CD4-positive, alpha-beta T cell (primary cell): ENCODE measurements at places on chromosomes 16 and 17.

GRCh38 chr17:74466111-74466827 lies at the start of gene CD300A:
CD300A (plus strand) TSS chr17:74466634; CDS start chr17:74466704, 70 bp downstream.
- DNase-seq = no peak

DNA sequence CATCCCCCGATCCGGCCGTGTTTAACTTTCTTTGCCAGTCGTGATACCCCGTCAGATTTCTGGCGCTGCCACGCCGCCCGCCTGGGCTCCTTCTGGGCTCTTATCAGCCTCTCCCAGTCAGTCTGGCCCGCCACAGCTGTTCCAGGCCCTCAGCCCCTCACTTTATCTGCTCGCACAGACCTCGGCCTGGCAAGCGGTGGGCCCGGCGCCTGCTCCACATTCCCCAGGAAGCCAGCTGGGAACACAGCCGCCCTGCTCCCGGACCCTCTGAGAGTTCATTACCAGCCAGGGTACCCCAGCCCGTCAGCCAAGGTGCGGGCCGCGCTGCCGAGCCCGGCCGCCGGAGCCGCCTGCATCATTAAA lies 157.5 kb downstream of the ZNF423 start:
- no peak for DNase-seq

DNA sequence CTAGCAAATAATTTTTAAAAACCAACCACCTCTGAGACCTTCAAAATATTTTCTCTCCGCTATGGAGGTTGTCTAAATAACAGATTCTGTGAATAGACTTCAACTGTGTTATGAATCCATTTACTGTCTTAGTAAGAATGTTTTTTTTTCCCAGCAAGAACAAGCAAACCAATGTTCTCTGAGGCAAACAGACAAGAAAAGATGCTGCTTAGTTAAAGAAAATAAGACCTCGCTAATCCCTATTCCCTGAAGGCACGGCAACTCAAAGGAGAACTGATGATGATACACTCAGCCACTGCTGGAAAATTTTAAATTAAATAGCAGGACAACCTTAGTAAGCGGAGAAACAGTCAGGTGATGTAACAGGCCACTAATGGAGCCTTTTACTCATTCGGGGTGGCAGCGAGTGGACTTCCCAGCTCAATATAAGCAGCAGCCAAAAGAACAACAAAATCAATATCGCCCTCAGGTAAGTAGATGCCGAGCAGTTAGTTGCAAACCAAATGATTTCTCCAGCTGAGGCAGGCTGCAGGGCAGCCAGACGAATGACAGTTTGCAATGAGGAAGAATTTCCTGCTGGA lies 81.8 kb downstream of the CPPED1 start:
- no peak for DNase-seq

- DNase-seq = no peak
These were observed 833 bp downstream of the WSCD1 start for GRCh38 chr17:6070913-6071511.

DNA sequence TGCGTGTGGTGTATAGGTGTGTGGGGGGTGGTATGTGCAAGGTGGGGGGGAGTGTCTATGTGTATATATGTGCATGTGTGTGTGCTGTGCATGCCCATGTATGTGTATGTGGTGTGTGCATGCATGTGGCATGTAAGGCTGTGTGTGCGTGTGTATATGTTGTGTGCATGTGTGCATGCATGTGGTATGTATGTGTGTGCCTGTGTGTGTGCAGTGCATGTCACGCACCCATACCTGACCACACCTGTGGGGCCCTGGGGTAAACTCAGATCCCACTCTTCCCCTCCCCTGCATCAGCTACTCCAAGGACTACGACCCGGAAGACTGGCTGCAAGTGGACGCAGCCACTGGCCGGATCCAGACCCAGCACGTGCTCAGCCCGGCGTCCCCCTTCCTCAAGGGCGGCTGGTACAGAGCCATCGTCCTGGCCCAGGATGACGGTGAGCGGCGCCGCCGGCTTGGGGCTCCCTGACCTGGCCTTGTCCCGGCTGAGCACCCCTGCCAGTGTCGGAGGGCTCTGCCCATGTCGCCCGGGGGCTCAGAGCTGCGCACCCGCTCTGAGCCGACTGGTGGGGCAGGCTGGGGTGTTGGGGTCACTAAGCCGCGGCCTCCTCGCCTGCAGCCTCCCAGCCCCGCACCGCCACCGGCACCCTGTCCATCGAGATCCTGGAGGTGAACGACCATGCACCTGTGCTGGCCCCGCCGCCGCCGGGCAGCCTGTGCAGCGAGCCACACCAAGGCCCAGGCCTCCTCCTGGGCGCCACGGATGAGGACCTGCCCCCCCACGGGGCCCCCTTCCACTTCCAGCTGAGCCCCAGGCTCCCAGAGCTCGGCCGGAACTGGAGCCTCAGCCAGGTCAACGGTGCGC lies 9.1 kb downstream of the SLC22A31 start:
- DNase-seq = peak; percentile 49

DNA sequence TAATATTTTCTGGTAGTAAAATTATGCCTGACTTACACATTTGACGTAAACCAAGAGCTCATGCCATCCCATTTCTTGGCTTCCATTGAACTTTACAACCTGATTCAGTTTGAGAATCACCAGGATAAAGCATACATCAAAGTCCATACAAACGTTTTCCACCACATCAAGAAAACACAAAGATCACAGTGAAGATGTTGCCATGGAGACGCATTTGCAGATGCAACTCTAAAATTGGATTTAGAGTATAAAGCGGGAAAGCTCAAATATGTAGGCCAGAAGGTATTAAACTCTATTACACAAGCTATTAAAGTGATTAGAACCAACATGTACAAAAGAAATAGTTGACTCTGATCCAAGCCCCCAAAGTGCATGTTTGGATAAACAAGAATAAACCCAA lies 10.4 kb downstream of the C16orf46 start:
- no peak for DNase-seq

DNA sequence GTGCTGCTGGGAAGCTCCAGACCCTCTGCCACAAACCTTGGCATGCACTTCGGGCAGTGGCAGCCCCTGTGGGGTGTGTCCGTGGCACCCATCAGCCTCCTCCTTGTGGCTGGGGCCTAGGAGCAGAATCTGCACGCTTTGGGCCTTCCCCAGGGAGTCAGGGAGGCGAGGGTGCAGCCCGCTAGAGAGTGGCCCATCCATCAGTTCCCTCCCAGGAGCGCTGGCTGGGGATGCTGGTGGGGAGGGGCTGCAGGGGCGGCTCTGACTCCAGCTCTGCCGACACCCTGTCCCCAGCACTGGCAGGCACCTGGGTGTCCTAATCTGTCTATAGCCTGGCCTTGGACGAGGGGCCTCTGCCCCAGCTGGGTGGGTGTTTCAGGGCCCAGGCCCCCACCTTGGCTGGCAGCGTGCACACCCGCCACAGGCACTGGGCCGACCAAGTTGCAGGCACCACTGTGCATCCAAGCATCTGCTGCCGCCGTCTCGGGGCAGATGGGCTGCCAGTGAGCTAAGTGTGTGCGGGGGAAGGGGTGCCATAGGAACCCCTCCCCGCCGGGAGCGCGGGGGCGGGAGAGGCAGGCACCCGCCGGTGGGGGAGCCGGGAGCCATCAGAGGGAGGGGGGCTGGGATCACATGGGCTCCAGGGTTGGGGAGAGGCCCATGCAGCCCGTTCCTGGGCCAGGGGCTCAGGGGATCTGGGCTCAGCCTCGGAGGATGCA lies 30.2 kb downstream of the ENDOV start:
- no peak for DNase-seq

DNA sequence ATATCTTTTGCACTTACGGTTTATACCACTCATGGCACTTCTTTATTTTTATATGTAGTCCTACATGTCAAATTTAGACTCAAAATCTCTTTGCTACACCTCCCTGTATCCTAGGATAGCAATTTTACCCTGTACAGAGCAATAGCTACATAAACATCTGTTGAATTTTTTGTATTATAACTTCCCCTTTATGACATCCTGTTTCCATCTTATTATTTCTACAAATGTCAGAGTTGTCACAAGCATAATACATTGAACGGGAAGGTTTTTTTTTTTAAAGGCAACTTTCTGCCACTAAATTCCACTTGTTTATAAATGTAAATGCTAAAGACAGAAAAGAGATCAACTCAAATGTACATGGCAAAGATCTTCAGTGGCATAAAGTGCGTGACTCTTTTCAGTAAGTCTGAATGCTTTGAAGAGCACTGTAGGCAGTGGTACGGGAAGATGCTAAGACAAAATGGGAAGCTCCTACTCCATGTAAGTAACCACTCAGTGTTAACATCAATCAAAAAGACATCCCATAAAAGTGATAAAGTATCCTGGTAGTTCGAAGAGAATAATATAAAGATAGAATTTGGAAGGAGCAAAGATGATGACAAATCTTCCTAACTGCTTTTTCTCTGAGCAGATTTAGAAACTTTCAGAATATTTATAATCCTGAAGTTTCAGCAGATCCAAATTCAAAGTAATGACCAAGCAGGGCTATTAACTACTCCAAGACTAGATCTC lies 26.8 kb downstream of the GNA13 start:
- DNase-seq = no peak

DNA sequence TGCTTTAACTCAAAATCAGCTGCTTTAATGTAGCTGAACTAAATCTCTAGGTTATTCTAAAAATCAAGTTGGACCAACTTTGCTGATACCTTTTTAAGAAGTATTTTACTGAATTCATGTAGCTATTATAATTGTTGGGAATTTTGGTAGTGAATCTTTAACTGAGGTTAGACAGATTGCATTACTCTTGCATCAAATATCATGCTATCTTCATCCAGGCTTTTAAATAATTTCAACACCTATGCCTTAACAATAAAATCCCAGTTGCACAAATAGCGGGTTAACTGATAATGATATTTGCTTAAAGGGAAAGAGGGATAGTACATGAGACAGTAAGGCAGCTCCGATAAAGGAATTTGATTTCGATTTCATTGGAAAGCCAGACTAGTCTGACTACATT lies 241.3 kb upstream of the TBX2 start:
- no peak for DNase-seq

- no peak for DNase-seq
These were observed 685 bp upstream of the PSMD3 start for GRCh38 chr17:39979893-39980350.

- peak; percentile 62 for DNase-seq
These were observed at the start of gene UNC119 for GRCh38 chr17:28552176-28552999. UNC119 (minus strand) TSS chr17:28552624; CDS start chr17:28552557, 67 bp downstream.

DNA sequence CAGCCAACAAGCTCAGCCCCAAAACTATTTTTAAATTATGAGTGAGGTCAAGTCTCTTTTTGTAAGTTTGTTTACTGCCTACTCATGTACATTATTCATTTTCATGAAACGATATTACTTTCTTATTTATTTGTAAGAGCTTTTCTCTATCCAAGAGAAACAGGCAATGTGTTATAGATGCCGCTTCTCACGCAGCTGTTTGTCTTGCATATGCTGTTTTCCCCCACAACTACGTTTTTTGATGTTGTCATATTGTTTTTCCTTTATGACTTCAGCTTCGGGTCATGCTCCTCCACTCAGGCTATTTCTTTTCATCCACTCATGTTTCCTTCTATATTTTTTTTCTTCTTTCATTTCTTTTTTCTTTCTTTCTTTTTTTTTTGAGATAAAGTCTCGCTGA lies 20.0 kb downstream of the ITGAE start:
- DNase-seq = no peak

DNA sequence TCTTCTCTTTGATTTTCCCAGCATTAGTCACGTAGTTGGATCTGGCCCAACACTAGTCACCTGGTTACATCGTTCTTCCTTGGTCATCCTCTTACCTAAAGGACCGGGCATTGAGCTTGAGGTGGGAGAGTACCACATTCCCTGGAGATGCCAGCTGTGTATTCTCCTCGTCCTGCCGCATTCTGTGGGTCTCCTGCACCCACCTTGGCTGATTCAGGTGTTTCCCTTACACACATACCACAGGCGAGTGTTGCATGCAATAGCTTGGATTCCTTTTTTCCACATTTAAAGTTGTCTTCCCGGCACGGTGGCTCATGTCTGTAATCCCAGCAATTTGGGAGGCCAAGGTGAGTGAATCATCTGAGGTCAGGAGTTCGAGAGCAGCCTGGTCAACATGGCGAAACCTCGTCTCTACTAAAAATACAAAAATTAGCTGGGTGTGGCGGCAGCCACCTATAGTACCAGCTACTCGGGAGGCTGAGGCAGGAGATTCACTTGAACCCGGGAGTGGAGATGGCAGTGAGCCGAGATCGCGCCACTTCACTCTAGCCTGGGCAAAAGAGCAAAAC lies 21.6 kb upstream of the CLEC18C start:
- no peak for DNase-seq

- peak; percentile 68 for DNase-seq
These were observed at the start of gene SLC43A2 for GRCh38 chr17:1627982-1628855. SLC43A2 (minus strand) TSS chr17:1628834; CDS start chr17:1627874, 960 bp downstream.

- no peak for DNase-seq
These were observed at the start of gene CLEC10A for GRCh38 chr17:7079581-7080455. CLEC10A (minus strand) TSS chr17:7080251; CDS start chr17:7078812, 1,439 bp downstream.

DNA sequence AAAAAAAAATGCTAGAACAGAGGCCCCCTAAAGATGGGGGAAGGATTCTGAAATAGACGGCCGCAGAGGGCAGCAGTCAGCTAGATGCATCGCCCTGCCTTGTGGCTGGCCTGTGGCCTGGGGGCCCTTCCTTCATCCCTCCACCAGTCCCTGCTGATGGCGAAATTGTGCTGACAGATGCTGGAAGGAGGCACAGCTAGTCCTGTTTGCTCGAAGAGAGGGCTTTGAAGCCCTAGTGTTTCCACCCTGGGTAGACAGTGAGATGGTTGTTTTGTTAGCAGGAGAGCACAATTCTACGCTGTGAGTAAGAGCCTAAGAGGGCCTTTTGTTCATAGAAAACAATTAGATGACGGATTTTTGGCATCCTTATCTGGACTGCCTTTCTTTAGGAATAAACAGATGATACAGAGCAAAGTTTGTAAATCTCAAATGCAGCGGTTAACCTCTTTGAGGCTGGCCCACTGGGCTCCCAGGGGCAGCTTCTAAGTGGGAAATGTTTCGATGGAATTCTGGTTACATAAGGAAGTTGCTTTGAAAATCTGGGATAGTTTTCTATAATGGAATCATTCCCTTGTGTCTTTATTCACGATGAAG lies 23.0 kb downstream of the VPS35L start:
- no peak for DNase-seq

DNA sequence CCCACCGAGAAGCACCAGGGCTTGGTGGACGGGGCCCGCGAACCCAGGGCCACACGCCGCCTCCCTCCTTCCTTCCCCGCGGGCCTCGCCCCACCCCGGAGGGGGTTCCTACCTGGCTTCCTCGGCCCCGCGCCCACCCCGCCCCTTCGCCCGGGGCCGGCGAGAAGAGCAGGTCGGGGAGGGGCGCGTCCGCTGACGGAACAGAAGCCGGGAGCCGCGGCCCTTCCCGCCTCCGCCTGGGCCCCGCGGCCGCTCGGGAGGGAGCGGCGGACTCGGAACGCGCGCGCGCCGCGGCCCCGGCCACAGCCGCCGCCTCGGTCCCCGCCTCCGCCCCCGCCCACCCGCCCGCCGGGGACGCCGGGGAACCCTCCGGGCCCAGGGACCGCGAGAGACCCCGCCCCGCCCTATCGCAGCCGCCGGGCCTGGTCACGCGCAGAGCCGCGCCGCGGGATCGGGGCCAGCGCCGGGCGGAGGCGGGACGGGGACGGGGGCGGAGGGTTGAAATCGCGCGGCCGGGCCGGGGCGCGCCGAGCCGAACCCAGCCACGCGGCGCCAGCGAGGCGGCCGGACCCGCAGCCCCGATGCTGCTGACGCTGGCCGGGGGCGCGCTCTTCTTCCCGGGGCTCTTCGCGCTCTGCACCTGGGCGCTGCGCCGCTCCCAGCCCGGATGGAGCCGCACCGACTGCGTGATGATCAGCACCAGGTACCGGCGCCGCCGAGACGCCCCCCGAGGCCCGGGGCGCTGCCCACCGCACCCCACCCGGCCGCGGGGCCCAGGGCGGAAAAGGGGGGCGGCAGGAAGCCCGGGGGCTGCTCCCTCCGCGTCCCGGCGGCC lies at the start of gene TLCD3A:
TLCD3A (plus strand) TSS at position 530 of the 835 bp plus-strand sequence; CDS start at position 582, 52 bp downstream.
- DNase-seq = peak; percentile 26
